HCT116 (cell line): ENCODE measurements at places on chromosomes 3 and 15. TPM values are rescaled to one million over a fixed set of nuclear protein-coding genes. Genes with fewer than 3 reads are reported as not detected.
A peak's percentile ranks its signal among the peaks of the same experiment; 100 is the strongest.

DNA sequence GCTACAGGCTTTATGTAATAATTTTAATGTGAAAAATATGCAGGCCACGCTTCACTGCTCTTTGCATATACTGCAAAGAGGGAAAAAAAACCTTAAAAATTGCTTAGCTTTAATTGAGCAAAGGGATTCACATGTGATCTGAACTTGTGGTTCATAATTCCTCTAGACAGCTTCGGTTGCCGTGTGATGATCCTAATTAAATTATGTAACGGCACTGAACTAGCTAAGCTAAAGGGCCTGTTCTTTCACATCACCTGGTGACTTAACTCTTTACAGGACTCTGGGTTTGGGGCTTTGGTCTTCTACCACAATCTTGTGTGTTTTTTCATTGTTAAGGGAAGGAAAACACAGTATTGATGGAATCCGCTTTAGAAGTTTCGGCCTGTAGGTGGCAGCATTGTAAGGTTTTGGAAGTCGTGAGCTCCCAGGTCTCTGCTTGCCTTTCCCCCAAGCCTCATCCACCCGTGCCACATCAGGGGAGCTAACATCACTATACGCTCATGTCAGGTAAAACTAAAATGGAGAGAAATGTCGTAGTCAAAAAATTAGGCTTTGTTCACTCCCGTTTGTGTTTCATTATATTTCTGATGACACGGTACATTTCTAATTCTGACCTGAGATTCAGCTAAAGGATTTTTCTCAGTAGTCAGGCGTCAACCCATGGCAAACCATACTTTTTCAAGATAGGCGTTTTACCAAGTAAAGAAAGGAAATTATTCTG lies 205.6 kb upstream of the DPH6 start:
- peak; percentile 68 for DNase-seq

DNA sequence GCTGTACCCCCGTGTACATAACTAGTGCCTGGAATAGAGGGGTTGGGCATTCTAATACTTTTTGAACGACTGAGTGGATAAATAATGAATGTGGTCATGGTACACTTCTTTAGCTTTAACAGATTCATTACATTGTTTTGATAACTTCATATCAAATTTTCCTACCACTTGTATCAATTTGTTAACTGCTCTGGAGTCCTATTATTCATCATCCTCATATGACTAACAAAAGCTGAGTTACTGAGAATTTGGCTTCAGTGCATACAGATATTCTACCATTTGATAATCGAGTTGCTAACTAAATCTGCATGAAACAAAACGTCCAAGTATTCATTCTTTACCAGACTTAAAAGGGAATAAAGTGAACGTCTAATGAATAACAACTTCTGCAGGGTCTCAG lies 31.7 kb downstream of the FRMD5 start:
- DNase-seq: no peak

DNA sequence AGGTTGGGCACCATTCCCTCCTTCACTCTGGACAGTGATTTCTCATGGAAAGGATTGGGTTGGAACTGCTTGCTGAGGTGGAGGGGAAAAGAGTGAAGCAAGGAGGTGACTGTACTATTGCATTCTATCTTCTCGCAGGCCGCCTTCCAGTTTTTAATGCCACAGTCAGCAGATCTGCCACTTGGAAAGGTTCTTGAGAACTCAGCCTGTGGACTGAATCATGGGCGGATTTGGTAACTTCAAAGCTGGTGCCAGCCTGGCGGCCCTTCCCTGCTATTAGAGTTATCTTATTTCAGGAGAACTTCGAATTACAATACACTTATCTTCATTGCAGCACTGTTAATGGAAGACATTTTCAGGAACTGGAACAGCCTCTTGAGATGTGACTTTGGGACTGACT lies 23.1 kb upstream of the SLC28A2 start:
- DNase-seq: no peak

GREM1 gene
- total RNA-seq: 0.66 TPM

HPS3 gene
- total RNA-seq: 17.1 TPM

DNA sequence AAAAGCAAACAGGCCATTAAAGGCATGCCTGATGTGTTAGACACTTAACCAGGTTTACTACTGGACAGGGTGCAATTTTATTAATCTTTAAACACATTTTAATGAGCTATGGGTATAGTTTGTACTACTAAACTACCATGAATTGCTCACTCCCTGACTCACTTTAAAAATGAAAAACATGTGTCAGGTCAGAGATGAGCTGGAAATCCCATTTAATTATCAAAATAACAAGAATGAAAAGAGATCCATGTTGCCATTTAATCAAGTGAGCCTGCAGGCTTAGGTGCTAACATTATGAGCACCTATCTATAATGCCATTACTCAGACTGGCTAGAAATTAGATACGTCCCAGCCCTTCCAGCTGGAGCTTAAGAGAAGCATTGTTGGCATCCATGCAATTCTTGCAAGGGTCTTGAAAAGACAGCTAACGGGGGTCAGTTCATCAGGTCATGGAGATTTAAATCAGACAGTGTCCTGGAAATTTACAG lies 224.4 kb downstream of the THRB start:
- DNase-seq: no peak
